ENCODE measurements at places on chromosomes 13 and 19. TPM values are rescaled to one million over a fixed set of nuclear protein-coding genes. Genes with fewer than 3 reads are reported as not detected.
A peak's percentile ranks its signal among the peaks of the same experiment; 100 is the strongest.

DNA sequence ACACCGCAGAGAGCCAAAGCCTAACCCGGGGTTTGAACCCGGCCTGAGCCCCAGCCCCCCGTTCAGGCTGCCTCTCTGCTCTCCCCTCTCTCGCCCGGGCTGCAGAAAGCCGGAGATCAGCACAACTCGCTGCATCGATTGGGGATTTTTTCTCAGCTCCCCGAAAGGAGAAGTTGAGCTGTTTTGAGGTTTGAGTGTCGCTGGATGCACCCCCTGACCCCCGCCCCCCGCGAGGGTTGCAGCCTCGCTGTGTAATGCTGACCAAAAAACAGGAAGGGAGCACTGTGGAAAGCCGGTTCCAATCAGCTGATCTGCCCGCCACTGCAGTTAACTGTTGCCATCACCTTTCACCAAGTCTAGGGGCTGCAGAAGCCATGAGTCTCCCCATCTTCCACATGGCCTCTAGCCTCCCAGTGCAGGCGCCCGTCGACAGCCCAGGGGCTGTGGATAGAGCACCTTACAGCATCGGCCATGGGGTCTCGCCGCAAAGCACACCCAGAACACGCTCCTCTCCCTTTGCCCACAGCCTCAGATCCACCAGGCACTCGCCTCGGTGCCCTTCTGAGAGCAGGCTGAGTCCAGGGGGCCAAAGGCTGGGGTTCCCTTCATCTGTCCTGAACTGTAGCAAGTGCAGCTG is 34.5 kb downstream of the MYO9B start:
- peak; percentile 93 for DNase-seq
- H3K27me3 ChIP-seq = no peaks in the 10 kb centered on the region
- peak overlapping the region; percentile 4 for H3K27ac ChIP-seq
- H3K36me3 ChIP-seq = no peaks in the 10 kb centered on the region
- peaks cover 3% of the 10 kb centered on the region for H3K4me1 ChIP-seq
- no peak overlapping the region for H3K4me3 ChIP-seq

DNA sequence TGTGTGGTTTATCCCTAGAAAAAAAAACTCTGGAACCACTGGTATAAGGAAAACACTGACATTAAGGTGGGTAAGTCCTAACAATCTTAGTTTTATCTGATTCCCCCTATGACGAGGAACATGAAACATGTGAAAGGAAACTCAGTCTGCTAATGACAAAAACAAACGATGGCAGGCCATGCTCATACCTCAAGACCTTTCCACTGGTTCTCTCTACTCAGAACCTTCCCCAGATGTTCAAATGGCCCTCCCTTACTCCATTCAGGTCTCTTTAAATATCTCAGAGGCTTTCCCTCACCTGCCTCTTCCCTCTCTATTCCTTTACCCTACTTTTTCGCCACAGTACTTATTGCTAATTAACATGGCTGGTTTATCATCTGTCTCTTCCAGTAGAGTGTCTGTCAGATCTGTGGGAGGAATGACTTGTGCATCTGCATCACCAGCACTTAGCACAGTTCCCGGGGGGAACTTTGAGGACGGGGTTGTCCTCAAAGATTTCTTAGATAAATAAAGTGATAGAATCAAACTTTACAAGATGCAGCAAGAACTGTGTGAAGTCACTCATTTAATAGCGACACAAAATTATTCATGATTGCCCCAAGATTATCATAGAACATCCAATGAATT is 1.5 kb downstream of the TUBGCP3 start:
- no peaks in the 10 kb centered on the region for H3K4me1 ChIP-seq
- DNase-seq = no peak
- no peak overlapping the region for H3K27ac ChIP-seq
- H3K4me3 ChIP-seq = no peak overlapping the region

The TUBB4A gene
- total RNA-seq = 0.68 TPM

The SULT2A1 gene
- not detected for total RNA-seq

- H3K4me3 ChIP-seq = no peak overlapping the region
- no peaks in the 10 kb centered on the region for H3K4me1 ChIP-seq
- no peaks in the 10 kb centered on the region for H3K27me3 ChIP-seq
- DNase-seq = no peak
These were observed 1.9 kb downstream of the PLIN4 start for GRCh38 chr19:4516199-4516938.

GRCh38 chr13:55887561-55887960 is 1253.2 kb upstream of the PRR20A start:
- no peak for DNase-seq
- H3K27ac ChIP-seq = no peak overlapping the region
- H3K27me3 ChIP-seq = no peaks in the 10 kb centered on the region
- H3K36me3 ChIP-seq = no peaks in the 10 kb centered on the region
- H3K4me3 ChIP-seq = no peak overlapping the region
- no peaks in the 10 kb centered on the region for H3K4me1 ChIP-seq

DNA sequence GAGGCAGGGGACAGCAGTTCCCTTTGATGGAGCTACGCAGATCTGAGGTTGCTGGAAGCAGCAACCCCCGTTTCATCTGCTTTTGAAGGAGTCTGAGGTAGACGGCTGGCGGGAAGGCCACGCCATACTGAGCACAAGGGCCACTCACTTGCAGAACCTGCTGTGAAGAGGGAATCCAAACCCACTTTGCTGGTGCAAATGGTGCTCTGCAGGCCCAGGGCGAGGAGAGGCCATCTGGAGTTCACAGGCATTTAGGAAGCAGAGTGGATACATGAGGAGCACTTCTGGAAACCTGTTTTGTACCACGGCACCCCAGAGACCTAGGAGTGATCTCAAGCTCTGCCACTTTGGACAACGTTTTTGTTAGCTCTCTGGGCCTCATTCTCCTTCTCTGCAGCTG is 227.8 kb downstream of the UQCRFS1 start:
- H3K27ac ChIP-seq = no peak overlapping the region
- no peaks in the 10 kb centered on the region for H3K27me3 ChIP-seq
- no peak overlapping the region for H3K4me3 ChIP-seq
- no peaks in the 10 kb centered on the region for H3K36me3 ChIP-seq
- no peaks in the 10 kb centered on the region for H3K4me1 ChIP-seq
- DNase-seq = no peak

The OR4F17 gene
- total RNA-seq = not detected

- H3K27me3 ChIP-seq = no peaks in the 10 kb centered on the region
- H3K36me3 ChIP-seq = no peaks in the 10 kb centered on the region
- H3K27ac ChIP-seq = no peak overlapping the region
- H3K4me1 ChIP-seq = no peaks in the 10 kb centered on the region
- H3K4me3 ChIP-seq = no peak overlapping the region
- DNase-seq = no peak
These were observed 562.6 kb upstream of the ARGLU1 start for GRCh38 chr13:107130566-107130965.

The S1PR2 gene
- 14.3 TPM for total RNA-seq

GRCh38 chr19:49331616-49332055 is 3.6 kb upstream of the CD37 start:
- no peaks in the 10 kb centered on the region for H3K4me1 ChIP-seq
- H3K27ac ChIP-seq = no peak overlapping the region
- DNase-seq = peak; percentile 58
- H3K27me3 ChIP-seq = no peaks in the 10 kb centered on the region

The SPIB gene
- 0.48 TPM for total RNA-seq

DNA sequence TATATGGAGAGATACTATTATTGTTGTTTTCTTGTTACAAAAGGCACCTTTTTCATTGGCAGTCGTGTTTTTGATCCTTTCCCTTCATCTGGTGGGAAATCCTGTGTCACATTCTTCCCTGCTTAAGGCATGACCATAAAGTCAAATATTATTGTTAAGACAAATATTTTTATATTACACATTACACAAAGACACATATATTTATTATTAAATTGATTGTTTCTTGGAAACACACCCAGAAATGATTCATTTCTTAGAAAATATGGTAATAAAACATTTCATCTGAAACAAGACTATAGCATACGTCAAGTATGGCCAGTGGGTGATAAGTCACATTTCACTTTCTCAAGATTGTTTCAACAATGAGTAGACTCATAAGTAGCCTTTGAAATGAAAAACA is 77.3 kb downstream of the KCTD12 start:
- H3K4me3 ChIP-seq = no peak overlapping the region
- no peaks in the 10 kb centered on the region for H3K36me3 ChIP-seq
- DNase-seq = no peak
- no peak overlapping the region for H3K27ac ChIP-seq
- H3K4me1 ChIP-seq = peaks cover 2% of the 10 kb centered on the region
- no peaks in the 10 kb centered on the region for H3K27me3 ChIP-seq

DNA sequence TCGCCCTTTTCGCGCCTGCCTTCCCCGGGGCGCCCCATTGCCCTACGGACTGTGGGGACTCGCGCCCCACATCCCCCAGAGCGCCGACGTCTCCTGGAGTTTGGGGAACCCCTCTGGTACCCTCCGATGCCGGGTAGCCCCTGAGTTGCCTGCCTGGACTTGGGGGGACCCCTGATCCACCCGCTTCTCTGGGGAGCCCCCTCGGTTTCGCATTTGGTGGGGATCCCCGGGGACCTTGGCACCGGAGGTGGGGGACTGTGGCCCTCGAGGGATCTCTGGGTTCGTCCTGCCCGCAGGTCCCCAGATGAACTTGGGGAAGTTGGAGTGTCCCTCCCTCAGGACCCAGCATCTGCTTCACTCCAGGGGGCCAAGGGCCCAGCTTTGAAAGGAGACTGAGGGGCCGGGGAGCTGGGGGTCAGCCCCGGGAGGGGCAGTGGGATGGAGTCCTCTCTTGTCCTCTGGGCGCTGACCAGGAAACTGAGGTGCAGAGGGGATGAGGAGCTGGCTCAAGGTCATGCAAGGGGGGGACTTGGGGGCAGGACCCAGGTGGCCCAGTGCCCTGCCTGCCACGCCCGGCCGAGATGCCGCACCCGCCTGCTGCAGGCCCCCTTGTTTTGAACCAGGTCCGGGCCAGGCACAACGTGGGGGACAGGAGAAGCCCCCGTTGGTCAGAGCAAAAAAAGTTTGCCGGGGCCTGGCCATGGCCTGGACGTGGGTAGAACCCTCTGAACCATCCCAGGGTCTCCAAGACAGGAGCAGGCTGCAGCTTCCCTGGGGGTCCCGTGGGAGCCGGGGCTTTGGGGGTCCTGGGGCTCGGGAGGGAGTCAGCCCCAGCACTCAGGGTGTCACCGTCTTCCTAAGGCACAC is 1.0 kb downstream of the EFNA2 start:
- no peak for DNase-seq
- no peaks in the 10 kb centered on the region for H3K4me1 ChIP-seq
- H3K27me3 ChIP-seq = no peaks in the 10 kb centered on the region
- no peaks in the 10 kb centered on the region for H3K36me3 ChIP-seq
- H3K27ac ChIP-seq = no peak overlapping the region
- H3K4me3 ChIP-seq = no peak overlapping the region

DNA sequence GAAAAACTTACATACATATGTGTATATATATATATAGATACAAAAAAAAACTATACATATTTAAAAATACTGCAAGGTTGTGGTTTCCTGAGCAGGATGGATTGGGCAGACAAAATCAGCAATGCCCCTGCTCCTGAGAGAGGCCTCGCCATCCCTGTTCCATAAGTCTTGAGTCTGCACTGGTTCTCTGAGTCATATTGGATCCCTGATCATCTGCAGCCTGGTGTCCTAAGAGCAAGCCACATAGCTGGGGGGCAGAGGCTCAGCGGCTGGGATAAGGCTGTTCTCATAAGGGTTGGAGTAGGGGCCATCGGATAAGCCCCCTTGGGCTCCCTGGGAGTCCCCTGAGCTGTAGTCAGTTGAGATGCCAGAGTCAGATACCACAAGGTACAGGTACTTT is 3.3 kb downstream of the SWSAP1 start:
- no peak for DNase-seq
- no peaks in the 10 kb centered on the region for H3K27me3 ChIP-seq
- H3K27ac ChIP-seq = peak overlapping the region; percentile 41
- no peak overlapping the region for H3K4me3 ChIP-seq
- no peaks in the 10 kb centered on the region for H3K36me3 ChIP-seq

DNA sequence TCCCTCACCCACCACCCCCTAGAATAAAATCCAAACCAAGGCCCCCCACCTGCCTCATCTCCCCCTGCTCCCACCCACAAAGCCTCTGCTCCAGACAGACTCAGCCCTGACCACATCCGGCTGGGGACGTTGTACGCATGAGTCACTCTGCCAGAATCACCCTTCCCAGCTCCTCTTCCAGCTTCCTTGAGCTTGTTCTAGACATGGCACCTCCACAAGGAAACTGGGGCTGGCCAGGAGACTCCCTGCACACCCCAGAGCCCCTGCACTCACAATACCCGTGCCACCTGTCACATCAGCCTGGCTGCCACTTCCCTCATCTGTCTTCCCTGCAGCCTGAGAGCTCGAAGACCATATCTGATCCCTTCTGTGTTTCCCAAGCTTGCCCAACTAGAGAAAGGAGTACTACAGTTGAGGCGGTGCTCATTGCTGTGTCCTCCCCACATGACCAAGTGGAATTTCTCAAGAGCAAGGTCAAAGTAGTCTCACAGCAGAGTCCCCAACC is 9.7 kb downstream of the DEDD2 start:
- H3K36me3 ChIP-seq = peaks cover 6% of the 10 kb centered on the region
- no peaks in the 10 kb centered on the region for H3K4me1 ChIP-seq
- H3K27me3 ChIP-seq = no peaks in the 10 kb centered on the region
- H3K27ac ChIP-seq = no peak overlapping the region
- no peak for DNase-seq

The BRME1 gene
- total RNA-seq = 2.3 TPM

The NLRP4 gene
- total RNA-seq = not detected

The CEACAM4 gene
- total RNA-seq = 1.8 TPM

The CACNG8 gene
- total RNA-seq = 0.23 TPM

- no peak overlapping the region for H3K27ac ChIP-seq
- no peaks in the 10 kb centered on the region for H3K36me3 ChIP-seq
- H3K4me1 ChIP-seq = no peaks in the 10 kb centered on the region
- H3K4me3 ChIP-seq = no peak overlapping the region
- H3K27me3 ChIP-seq = no peaks in the 10 kb centered on the region
These were observed 381.2 kb upstream of the SLITRK1 start for GRCh38 chr13:84263354-84264069.

DNA sequence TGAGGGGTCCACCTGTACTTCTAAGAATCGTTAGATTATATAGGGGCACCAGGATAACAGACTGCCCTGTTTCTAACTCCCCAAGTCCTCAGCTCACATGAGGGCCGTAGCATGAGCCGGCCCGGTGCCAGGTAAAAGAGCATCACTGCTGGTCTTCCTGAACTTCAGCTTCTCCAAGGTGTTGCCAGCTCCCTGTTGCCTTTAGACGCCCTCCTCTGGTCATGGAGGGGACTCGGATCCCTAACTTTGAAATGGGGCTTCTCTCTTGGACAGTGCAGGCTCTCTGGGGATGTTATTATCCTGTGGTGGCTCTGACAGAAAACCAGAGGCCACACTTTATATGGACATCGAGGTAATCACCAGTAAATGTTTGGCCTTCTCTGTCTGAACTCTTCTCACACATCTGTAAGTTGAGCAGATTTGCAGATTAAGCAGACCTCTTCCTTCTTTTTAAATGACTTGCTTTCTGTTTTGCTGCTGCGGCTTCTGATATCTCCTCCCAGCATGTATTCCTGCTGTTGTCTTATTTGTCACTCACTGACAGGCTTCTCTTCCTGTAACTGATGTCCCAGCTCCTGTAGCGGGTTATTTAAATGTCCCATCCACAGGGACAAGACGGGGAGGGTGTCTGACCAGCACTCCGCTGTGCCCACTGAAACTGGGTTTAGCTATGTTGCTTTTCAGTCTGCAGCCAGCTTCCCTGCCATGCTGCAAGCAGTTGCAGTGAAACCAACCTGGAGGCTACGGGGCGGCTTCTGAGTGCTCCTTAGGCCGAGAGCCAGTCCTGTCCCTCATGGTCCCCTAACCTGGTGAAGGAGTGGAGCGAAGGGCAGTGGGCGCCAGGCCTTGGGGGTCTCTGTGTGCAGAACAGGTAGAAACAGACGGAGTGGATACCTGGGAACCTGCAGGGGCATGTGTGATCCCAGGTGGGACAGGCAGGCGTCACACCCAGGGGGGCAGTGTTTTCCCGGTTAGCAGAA is 39.2 kb downstream of the TSSK6 start:
- H3K27ac ChIP-seq = no peak overlapping the region
- no peak for DNase-seq
- H3K27me3 ChIP-seq = no peaks in the 10 kb centered on the region
- H3K4me3 ChIP-seq = no peak overlapping the region
- H3K36me3 ChIP-seq = no peaks in the 10 kb centered on the region

The MBD3L3 gene
- total RNA-seq = not detected

The SYT5 gene
- total RNA-seq = not detected

The C19orf85 gene
- not detected for total RNA-seq
